ENCODE measurements at places on chromosomes 3 and 15.

GRCh38 chr3:193489949-193490348 is 64.7 kb downstream of the ATP13A4 start:
- DNase-seq = no peak

DNA sequence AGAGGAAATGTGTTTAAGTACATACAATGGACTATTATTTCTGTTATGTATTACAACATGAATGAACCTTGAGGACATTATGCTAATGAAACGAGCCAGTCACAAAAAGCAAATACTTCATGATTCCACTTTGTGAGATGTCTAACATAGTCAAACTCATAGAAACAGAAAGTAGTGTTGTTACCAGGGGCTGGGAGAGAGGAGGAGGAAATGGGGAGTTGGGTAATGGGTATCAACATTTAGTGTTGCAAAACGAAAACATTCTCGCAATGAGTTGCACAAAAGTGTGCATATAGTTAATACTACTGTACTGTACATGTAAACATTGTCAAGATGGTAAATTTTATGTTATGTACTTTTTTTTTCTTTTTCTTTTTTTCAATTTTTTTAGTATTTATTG is 194.3 kb downstream of the IL5RA start:
- no peak for DNase-seq

- DNase-seq = no peak
These were observed 29.1 kb upstream of the VIPR1 start for GRCh38 chr3:42473083-42473932.

DNA sequence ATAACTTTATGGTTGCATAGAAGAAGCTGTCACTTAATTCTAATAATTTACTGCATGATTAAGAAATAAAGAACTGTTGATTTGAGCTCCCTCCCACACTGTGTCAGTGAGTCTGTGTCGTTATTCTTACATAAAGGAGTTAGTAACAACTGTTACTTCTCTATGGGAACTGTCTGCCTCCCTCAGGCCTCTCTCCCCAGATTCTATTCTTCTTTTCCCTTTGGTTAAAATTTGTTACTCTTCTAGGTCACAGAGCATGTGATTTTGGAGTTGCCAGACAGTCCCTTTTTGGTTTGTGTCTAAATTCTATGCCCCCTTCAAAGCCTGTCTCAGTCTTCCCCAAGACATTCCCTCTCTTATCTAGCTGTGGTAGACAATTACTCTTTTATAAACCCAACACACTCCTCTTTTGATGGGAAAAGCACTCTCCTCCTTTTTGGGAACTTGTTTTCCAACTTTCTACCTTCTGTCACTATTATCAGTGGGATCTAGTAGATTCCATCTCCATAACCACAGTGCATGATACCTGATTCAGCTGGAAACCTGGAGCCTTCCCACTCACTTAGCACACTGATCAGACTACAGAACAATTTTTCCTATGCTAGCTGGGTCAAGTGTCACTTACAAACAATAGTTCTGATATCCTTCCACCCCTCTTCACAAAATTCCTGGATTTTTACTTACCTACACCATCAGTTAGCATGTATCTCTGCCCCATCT is 422.1 kb upstream of the TGFBR2 start:
- no peak for DNase-seq

DNA sequence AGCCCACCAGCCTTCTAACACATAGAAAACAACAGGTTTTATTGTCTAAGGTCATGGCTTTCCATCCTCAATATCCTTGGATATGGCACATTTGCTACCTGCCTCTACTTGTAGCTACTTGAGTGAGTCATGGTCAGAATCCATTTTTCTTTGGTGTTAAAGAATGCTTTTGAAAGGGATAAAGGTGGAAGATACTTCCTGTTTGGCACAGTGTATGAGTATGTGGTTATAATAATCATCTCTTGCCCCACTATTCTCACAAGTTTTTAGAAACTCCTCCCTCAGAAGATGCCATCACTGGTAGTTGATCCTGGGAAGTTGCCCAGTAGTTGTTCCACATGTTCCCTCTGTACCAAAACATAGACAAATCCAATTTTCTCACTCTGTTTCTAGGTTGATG is 508.6 kb upstream of the IL12A start:
- no peak for DNase-seq

DNA sequence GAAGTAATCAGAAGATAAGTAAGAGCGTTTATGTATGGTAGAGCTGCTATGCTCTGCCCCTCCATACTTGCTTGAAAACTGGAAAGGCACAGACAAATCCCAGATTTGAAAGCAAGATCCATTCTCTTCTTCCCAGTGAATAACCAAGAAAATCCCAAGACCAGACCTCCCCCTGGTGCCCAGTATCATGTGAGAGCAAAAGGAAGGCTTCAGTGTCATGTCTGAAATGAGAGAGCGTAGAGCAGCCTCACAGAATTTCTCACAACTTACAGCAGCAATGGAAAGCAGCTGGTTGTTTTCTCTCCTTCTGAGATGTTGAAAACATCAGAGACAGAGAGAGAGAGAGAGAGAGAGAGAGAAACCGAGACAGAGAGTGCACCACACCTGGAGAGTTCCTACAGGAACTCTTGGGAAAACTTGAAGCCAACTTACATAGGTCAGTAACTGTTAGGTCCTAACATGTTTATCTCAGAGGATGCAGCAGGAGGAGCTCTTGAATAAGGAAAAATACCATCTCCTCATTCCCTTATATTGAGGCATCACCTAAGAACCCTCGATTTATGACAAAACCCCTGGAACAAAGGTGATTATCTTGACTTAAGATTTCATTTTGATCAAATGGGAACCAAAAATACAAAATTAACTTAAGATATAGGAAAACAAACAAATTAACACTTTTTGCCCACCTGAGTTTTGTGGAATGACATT is 273.3 kb downstream of the NSUN3 start:
- no peak for DNase-seq

GRCh38 chr15:83610132-83610531 is 43.8 kb upstream of the ADAMTSL3 start:
- no peak for DNase-seq

GRCh38 chr15:66187271-66187670 is 66.3 kb downstream of the MEGF11 start:
- DNase-seq = no peak

GRCh38 chr15:67771189-67771800 is 54.0 kb upstream of the SKOR1 start:
- no peak for DNase-seq

DNA sequence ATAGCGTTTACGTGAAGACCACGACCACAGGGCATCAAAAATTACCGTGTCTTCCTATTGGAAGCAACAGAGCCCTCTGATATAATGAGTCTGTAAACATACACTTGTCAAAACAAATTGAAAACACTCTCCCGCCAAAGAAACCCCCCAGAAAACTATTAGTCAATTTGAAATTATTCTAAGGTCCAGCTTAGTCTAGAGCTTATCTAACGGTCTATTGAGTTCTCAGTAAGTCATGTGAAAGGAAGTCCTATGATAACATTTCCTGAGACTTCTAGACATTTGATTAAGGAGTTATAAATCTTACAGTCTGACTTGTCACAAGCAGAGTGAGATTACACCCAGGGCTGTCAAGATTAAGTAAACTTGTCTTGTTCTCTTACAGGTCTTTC is 356.3 kb downstream of the FOXP1 start:
- no peak for DNase-seq

GRCh38 chr3:41370307-41370706 is 171.0 kb downstream of the CTNNB1 start:
- DNase-seq = no peak

DNA sequence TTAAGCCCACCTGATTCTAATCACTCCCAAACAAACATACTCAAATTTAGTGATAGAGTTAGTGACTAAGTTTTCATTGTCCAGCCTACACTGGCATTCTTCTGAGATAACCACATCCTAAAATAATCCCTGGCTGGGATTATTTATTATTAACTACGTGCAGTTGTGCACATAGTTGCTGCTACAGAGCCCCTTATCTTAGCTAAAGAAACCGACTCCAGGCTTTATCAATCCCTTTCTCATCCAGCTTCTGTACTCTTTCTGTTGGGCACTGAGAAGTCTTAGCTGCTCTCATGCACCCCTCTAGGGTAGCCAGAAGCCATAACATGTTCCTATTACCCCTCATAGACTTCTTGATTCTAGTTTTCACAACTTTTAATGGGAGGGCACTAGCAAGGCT is 208.7 kb downstream of the MBNL1 start:
- DNase-seq = no peak

GRCh38 chr3:40754994-40755393 is 230.2 kb downstream of the ZNF621 start:
- no peak for DNase-seq

Measured in activated CD4-positive, alpha-beta T cell treated with anti-CD3 and anti-CD28 coated beads for 24 hours (primary cell).